ENCODE measurements at places on chromosomes 16 and 17.
A peak's percentile ranks its signal among the peaks of the same experiment; 100 is the strongest.

- no peak for DNase-seq
These were observed 17.9 kb downstream of the KPNA2 start for GRCh38 chr17:68053231-68054013.

GRCh38 chr16:64964126-64964540 lies 157.7 kb downstream of the CDH11 start:
- DNase-seq: no peak

- no peak for DNase-seq
These were observed 549.0 kb downstream of the HS3ST4 start for GRCh38 chr16:26240807-26241206.

GRCh38 chr16:48117217-48118105 lies 38.3 kb downstream of the ABCC12 start:
- peak; percentile 17 for DNase-seq

- DNase-seq: no peak
These were observed 26.5 kb upstream of the SPNS3 start for GRCh38 chr17:4407216-4407615.

DNA sequence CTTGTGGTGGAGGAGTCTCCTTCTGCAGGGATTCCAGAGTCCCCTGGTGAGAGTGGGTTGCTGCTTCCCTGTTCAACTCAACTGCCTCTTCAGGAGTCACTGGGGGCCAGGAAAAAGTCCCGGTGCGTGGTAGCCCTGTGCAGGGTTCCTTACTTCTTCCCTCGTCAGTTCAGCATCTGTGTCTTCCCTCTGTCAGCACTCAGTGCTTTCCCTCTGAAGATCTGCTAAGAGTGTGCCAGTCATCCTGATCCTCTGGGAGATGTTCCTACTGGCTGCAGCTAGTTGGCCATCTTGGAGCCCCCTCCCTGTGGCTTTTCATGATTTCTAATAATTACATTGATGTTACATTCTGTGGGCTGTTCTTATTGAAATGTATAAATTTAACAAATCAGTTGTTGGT lies 36.5 kb downstream of the NF1 start:
- no peak for DNase-seq

DNA sequence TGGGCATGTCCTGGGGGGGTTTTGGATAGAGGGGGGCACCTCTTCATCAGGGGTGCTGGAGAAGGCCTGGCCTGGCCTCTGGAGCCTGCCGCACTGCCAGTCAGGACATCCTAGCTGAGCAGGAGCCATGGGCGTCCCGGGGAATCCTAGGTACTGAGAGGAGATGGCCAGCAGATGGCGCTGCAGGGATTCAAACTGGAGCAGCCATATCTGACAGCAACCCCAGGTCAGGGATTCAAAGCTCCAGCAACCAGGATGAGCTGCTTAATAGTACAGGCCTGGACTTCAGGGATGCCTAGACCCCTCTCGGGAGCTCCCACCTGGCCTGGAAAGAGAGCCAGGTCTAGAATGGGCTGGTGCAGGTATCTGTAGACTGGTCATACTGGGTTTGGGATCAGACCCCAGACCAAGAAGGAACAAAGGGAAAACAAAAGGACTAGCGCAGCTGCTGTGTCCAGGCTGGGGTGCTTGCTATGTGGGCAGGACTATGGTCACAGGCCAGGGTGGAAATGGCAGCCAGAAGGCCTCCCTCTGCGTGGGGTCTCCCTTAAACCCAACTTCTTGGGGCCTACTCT lies 306.9 kb upstream of the RBFOX1 start:
- DNase-seq: no peak

DNA sequence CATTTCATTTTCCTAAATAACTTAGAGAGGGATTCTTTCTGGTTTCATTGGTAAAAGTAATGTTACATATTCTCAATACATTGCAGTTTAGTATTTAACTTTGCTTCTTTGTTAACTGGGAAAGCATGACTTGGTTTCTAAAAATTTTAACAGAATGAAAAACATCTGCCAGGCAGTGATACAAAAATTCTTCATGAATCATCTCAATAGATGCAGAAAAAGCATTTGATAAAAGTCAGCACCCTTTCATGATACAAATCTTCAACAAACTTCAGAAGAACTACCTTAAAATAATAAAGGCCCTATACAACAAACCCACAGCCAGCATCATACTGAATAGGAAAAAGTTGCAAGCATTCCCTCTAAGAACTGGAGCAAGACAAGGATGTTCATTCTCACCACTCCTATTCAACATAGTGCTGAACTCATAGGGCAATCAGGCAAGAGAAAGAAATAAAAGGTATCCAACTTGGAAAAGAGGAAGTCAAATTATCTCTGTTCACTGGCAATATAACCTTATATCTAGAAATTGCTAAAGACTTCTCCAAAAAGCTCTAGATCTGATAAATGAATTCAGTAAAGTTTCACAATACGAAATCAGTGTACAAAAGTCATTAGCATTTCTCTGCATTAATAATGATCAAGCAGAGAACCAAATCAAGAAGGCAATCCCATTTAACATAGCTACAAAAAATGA lies 50.4 kb downstream of the SLFN5 start:
- no peak for DNase-seq

- peak; percentile 81 for DNase-seq
These were observed 16.5 kb upstream of the ST6GALNAC1 start for GRCh38 chr17:76659928-76660655.

DNA sequence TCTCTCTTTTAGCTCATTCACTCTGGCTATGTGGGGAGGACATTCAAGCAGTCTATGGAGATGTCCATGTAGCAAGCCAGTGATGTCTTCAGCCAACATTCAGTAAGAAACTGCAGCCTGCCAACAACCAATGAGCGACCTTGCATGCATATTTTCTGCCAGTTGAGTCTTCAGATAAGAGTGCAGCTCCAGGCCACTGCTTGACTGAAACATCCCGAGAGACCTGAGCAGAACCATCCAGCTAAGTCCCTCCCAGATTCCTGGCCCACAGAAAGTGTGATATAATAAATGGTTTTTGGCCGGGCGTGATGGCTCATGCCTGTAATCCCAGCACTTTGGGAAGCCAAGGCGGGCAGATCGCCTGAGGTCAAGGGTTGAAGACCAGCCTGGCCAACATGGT lies 10.5 kb upstream of the C17orf58 start:
- no peak for DNase-seq

DNA sequence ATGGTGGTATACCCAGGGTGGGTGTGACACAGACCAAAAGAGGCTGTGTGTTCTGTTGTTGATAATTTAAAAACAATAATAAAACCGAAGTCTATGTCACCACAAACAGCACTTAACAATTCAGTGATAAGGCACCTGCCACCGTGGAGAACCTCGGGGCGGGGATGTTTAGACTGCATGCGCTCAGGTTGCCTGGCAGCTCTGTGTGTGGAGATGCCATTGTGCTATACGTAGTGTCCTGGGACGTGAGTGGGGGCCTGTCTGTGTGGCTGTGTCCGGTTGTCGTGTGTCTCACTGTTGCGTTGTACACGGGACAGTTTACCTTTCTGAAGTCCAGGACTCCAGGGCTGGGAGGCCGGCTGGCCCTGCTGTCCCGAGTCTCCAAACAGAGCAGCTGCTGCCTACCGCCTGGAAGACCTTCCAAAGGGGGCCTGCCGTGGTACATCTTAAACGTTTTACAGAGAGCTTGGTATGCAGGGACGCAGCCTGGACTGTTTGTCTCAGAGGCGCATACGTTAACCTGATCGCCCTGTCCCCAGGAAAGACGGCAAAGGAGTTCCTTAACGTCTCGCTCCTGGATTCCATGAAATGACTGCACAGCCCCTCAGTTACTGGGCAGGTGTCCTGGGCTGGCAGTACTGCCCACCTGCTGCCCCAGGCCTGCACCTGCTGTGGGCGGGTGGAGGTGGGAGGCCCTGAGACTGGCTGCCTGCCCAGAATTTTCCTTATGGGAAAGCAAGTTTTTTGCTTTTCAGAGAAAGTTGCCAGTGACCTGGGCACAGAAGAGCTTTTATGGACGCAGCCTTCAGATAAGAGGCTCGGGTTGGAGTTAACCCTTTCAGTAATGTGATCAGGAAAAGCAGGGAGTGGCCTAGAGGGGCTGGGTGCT lies 19.0 kb downstream of the SPIRE2 start:
- DNase-seq: no peak

GRCh38 chr16:4314532-4315185 lies 1.2 kb upstream of the GLIS2 start:
- no peak for DNase-seq

GRCh38 chr17:4109449-4109848 lies 33.4 kb downstream of the ZZEF1 start:
- no peak for DNase-seq

DNA sequence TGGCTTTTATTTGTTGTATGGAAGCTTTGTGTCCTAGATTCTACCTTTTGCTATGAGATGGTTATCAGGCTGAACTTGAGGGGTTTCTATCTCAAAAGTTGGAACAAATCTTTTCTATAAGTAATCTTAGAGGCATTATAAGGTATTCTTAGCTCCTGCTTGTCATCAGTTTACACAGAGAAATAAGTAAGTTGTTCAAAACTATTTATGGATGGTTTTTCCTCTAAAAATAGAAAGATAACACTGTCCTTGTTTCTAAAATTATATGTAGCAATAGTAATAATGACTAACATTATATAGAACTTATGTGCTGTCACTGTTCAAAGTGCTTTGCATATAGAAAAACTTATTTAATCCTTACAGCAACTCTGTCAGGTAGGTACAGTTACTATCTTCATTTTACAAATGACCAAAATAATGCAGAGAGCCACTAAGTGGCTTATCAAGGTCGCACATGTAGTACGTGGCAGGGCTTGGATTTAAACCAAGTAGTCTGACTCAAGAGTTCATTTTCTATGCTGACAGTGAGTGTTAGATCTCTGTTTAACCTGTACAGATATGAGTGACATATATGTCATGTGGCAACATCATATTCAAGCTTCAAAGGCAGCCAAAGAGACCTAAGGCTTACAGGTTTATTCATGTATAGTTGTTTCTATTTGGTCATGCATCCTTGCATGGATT lies 59.0 kb downstream of the PHKB start:
- DNase-seq: no peak
